ENCODE measurements at places on chromosomes 6 and 20.
A peak's percentile ranks its signal among the peaks of the same experiment; 100 is the strongest.

DNA sequence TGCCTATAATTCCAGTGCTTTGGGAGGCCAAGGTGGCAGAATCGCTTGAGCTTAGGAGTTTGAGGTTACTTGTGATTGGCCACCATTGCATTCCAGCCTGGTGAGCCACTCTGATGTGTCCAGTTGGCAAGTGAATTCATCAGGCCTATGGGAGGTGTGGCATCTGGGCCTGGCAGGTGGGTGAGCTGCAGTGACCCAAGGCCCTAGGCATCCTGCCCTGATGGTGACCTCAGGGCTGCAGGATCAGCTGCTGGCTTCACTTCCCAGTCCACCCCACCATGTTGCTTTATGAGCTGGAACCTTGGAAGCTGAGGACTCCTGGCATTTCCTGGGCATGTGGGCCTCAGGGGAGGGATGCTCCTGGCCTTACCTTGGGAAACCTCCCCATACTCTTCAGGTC, 20.5 kb downstream of the RSPH9 start:
- no peak for DNase-seq

DNA sequence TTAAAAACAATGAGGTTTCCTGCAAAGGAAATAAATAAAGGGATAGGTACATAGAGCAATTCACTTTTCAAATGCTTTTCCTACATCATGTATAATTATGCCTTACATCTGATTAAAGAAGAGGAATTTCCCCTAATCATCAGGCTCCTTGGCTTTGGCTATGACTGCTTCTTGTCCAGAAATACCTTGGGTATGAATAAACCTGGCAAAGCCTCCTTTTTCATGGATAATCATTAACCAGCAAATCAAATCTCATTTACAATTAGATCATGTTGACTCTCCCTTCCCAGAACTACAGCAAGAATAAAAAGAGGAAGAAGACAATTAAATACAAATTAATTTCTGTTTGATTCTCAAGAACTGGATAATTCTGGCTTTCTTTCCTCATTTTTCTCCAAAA, 58.0 kb upstream of the CD2AP start:
- DNase-seq: no peak

DNA sequence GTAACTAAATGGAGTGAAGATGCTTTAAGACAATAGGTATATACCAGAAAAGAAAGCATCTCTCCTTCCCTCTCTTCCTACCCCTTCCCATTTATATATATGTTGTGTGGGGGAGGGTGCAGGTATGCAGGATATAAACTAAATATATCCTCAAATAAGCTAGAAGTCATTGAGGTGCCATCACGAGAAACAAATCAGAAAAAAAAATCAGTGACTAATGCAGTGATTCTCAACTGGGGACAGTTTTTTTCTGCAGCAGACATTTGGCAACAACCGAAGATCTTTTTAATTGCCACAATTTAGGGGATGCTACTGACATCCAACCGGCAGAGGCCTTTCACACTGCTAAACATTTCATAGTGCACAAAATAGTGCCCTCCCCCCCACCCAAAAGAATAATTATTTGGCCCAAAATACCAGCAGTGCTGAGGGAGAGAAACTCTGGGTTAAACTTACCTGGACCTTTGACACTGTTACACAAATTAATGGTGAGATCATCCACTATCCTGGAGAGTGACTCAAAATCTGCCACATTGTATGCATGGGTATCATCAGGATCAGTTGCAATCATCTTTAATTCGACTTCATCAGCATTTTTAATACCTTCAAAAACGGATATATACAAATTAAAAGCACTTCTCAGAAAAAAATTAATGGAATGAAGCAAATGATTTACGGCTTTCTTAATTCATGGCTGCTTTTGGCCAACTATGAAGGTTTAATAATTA, 55.0 kb downstream of the COL12A1 start:
- DNase-seq: no peak

GRCh38 chr6:38065734-38066305, 246.3 kb downstream of the ZFAND3 start:
- no peak for DNase-seq

DNA sequence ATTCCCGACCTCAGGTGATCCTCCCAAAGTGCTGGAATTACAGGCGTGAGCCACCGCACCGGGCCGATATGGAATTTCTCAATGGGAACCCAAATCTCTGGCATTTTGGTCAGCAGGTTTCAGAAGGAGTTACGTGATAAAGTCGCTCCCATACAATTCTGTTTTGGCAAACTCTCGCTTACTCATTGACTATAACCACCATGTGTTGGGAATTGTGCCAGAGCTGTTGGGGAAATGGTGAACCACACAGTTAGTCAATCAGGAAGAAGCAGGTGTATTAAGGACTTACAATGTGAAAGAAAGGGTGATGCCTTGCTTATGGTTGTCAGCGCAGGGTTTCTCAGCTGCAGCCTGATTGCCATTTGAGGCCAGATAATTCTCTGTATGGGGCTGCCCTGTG, 410.5 kb downstream of the QKI start:
- no peak for DNase-seq

- no peak for DNase-seq
Observed at GRCh38 chr6:1077478-1078416, 234.2 kb upstream of the FOXQ1 start.

- no peak for DNase-seq
Observed at GRCh38 chr20:23257106-23257761, 93.4 kb upstream of the NXT1 start.

DNA sequence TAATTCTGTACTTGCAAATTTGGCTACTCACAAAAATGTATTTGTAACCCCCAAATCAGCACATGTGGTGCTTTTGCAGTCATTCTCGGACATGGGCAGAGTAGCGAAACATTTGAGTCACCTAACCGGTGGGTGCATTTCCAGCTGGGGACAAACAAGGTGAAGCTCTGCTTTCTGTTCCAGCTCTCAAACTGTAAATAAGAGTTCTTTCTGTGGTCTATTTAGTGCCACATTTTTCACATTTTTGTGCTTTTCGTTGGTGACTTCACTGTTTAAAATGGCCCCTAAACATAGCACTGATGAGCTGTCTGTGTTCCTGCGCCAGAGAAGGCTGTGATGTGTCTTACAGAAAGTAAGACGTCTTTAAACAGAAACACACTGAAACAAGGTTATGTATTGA, 244.5 kb downstream of the CDC5L start:
- no peak for DNase-seq

DNA sequence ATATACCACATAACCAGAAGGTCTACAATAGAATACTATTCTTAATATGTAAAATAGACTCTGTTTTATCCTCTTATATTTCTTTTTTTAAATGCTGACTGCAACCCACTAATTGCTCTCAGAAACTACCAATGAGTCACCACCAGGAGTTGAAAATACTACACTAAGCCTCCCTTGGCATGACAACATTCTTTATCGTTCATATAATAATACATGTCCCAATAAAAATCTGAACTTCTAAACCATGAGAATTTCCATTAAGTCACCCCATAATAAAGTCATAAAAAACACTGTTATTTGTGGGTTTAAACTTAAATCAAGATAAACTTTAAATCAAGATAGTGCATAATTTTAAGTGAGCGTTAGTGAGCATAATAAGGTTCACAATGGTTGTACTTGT, 4.2 kb downstream of the HACE1 start:
- no peak for DNase-seq

DNA sequence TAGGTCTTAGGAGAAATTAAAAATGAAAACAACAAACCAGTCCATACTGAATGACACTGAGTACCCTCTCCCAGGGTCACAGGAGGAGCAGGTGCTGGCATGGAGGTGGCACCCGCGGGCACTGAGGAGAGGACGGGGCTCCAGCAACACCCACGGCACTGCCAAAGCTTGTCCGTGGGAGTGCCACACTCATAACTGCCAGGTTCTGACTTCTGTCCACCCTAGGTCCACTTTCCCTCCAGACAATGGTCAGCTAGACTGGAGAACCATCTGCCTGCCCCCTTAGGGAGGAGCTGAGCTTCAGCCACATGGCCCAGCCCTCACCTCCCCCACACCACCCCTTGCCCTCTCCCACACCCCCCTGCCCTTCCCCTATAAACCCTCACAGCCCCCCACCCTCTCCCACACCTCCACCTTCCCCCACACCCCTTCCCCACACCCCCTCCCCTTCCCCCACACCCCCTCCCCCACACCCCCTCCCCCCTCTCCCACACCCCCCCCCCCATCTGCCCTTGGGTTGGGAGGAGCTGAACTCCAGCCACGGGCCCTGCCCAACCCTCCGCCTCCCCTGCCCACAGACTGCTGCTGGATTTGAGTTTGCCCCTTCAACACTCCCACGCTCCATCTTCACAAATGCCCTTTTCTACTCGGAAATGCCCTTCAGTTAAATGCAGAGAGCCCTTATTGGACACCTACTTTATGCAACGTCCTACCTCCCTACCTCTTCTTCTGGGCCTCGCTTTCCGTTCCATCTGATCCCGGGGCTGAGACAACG, 129.6 kb downstream of the TAF4 start:
- no peak for DNase-seq

DNA sequence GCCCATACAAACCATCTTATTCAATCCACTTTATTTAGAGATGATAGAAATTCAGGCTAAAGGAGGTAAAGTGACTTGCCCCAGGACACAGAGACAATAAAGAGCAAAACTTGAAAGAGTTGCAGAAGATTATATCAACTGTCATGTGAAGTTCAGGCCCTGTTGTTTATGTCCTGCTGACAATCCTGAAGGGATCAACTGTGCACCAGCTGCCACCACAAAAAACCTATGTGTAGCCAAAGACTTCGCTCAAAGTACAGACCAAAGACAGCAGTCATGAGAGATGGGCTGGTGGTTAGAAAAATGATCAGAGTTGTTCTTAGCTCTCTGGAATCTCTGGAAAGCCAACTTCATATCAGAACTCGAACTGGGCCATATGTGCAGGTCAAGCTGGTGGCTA, 16.0 kb upstream of the CITED2 start:
- DNase-seq: no peak

DNA sequence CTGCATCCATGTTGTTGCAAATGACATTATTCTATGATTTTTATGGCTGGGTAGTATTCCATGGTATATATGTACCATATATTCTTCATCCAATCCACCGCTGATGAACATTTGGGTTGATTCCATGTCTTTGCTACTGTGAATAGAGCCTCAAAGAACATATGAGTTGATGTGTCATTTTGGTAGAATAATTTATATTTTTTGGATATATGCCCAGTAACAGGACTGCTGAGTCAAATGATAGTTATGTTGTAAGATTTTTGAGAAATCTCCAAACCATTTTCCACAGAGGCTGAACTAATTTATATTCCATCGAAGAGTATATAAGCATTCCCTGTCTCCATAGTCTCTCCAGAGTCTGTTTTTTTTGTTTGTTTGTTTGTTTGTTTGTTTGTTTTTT, 1373.5 kb downstream of the GRIK2 start:
- DNase-seq: peak; percentile 6

GRCh38 chr20:38181971-38182370, 16.9 kb upstream of the TGM2 start:
- no peak for DNase-seq

GRCh38 chr6:89433252-89434149, 549 bp downstream of the ANKRD6 start:
- DNase-seq: no peak

DNA sequence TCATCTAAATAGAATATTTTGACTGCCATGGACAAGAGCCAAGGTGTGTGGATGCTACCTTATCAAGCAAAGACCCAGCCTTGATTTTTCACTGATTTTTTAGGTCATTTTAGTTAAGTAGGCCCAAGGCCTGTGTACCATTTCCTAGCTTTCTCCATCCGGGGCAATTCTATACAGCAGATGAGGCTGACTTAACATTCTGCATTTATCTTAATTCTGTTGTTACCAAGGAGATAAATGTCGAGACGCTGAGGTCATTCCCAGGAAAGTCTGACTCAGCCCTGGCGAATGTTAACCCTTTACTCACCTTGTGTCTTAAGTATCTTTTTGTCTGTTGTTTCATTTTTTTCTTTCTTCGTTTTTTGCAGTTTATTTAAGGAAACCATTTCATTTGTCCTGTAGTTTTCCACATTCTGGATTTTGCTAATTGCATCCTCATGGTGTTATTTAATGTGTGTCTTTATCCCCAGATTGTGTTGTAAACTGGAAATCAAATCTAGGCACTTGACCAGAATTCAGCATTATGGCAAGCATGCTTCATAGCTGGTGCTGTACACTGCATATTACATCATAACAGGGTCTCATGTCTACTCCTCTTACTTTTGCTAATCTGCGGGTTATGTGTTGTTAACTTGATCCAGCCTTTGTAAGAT, 277.0 kb downstream of the CDKAL1 start:
- DNase-seq: peak; percentile 96

- DNase-seq: no peak
Observed at GRCh38 chr6:166348305-166348949, 6.1 kb upstream of the SFT2D1 start.

DNA sequence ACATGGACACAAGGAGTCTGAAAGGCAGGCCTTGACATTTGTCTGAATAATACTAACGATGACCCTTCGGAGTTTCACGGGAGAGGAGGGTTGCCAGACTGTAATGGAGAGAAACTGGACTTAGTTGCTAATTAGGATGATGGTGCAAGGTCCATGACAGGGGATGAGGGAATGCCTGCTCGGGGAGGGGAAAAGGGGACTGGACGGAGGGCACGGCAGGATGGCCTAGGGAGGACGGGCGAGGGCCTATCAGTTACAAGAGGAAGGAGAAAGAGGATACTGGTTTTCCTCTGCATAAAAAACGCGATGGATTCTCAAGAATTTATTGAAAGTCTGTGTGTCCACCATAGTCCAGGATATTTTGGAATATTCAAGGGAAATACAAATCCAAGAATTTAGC, 42.7 kb downstream of the IRAK1BP1 start:
- DNase-seq: no peak

Data from fibroblast of the conjunctiva (primary cell).